ENCODE measurements at places on chromosomes 11 and 22.

- no peak for DNase-seq
These were observed 47.0 kb upstream of the SUSD2 start for GRCh38 chr22:24134090-24134846.

GRCh38 chr11:2713661-2714462 lies 14.1 kb upstream of the KCNQ1OT1 start:
- DNase-seq: no peak

GRCh38 chr11:59195586-59195985 lies 17.1 kb downstream of the MPEG1 start:
- DNase-seq: no peak

DNA sequence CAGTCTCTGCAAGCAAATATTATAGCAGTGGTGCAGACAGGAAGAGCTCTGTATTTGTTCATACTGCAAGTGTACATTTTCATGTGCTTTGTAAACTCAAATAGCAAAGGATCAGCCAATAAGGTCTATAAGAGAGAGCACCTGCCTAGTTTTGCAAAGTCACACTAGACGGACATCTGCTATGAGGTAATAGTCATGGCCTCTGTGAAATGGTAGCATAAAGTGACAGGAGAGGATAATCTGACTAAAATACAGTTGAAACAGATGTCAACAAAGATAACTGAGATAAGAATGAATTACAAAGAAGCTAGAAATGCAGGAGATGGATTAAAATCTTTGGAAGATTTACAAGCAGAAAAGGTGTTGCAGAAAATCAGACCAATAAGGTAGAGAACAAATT lies 70.6 kb upstream of the SPON1 start:
- DNase-seq: no peak

DNA sequence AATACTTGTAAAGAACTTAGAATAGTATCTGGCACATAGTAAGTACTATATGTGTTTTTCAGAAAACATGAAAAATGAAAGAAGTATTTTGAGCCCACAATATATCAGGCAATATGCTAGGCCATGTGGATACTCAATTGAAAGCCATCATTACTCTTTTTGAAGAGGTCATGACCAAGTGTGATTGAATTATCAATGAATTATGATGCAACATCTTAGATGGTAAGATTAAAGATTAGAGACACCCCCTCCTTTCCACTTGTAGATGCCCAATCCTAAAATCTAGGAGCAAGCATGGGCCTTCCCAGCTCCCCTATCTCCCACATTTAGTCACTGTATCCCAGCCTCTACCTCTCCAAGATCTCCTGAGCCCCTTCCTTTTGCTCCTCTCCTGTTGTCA lies 154.4 kb downstream of the ETS1 start:
- DNase-seq: no peak

- DNase-seq: no peak
These were observed 51.7 kb downstream of the ARHGAP42 start for GRCh38 chr11:100738701-100739270.

GRCh38 chr22:36110306-36110881 lies 50.2 kb downstream of the APOL3 start:
- DNase-seq: no peak

- no peak for DNase-seq
These were observed 4.0 kb downstream of the THAP12 start for GRCh38 chr11:76376746-76377558.

DNA sequence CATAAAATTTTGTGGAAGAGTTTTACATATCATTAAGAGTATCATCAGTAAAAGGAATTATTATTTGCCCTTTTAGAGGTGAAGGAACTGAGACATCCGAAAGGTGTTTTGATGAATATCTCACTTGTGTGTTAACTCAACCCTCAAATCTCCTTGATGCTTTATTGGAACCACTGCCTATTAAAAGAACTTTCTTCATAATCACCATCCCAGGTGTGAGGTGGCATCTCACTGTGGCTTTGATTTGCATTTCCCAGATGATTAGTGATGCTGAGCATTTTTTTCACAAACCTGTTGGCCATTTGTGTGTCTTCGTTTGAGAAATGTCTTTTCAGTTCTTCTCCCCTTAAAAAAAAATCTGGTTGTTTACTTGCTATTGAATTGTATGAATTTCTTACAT lies 134.0 kb upstream of the SYN3 start:
- DNase-seq: no peak

DNA sequence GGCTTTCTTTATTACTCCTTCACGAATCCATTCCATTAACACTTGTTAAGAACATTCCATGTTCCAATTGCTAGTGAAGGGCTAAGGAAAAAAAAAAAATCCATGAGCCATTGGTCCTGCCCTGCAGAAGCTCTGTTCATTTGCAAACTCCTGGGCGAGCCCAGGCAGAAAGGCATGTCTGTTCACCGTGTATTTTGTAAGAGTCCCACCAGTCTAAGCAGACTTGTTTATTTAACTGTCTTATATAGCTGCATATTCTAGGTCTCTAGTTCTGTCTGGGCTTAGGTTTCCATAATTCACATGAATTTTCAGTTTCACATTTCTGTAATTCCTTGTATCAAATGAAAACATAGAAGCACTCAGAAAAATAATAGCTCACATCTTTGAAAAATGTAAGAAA lies 97.4 kb upstream of the POU2AF2 start:
- DNase-seq: no peak

DNA sequence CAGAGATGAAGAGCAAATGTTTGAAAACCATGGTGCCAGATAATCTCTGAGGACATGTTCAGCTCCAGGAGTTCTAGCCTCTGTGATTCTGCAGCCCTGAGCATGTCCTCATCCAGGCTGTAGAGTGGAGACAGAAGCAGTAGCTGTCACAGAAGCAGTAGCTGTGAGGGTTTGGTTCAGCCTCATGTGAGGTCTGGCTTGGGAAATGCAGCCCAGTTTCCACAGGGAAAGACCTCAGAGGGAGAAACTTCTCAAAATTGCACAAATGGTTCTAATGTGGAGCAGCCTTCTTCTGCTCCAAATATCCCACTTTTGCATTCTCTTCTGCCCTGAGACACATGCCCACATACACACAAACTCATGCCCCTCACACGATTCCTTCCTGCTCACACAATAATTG lies 48.4 kb downstream of the DBX1 start:
- DNase-seq: no peak

DNA sequence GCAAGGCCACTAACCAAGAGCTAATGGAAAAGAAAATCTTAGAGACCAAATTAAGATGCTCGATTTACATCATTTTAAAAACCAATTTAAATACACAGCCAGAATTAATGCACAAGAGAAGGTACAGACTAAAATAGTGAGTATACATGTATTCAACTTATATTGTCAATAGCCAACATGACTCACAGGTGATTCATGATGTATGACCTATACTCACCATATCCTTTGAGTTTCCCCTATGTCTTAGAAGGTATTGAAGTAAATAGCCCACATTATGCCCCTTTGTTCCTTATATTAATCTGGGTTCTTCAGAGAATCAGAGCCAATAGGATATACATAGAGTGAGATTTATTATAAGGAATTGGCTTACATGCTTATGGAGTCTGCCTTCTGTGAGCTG lies 97.5 kb upstream of the ANO3 start:
- no peak for DNase-seq

- no peak for DNase-seq
These were observed 4.9 kb downstream of the SBF2 start for GRCh38 chr11:10288881-10289764.

DNA sequence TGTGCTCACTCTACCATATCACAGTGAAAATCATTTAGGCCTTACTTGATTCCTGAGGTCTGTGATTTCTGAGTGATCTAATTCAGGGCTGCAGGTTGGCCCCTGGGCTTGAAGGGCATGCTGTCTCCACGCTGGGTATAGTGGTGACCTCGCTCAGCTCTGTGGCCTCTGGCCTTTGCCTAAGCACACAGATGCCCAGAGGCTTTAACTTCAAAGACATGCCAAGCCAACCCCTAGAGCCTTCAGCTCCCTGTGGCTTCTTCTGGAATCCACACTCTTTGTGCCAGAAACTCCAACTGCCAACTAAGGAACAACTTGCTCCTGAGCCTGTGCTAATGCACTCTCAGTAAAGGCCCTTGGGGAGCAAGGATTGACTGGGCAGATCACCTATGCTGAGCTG lies 232.6 kb upstream of the MPPED2 start:
- DNase-seq: no peak

- no peak for DNase-seq
These were observed 29.9 kb downstream of the FAM181B start for GRCh38 chr11:82703796-82704195.

DNA sequence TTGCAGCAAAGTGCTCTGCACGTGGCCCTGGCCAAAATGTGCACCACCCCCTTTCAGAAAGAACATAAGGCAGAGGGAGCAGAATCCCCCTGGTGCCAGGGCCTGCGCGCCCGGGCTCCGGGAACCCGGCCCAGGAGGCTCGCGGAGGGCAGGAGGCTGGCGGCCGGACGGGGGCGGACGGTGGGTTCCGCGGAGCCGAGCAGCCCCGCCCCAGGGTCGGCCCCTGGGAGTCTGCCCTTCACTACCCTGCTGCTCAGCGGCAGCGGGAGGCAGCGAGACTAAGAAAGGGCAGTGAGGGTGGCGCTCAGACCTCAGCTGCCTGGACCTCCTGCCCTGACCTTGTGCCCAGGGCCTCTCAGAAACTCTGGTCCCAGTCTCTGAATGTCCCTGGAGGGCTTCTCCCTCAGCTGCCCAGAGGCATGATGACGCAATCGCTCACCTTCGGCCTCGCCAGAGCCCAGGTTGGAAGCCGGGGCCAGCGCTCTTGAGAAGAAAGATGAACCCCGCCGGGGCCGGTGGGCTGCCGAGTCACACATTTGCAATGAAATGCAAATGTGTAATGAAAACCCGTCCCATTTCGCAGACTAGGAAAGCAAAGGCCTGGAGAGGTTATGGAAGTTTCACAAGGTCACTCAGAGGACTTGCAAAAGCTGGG lies 1.1 kb upstream of the CLMP start:
- DNase-seq: no peak

DNA sequence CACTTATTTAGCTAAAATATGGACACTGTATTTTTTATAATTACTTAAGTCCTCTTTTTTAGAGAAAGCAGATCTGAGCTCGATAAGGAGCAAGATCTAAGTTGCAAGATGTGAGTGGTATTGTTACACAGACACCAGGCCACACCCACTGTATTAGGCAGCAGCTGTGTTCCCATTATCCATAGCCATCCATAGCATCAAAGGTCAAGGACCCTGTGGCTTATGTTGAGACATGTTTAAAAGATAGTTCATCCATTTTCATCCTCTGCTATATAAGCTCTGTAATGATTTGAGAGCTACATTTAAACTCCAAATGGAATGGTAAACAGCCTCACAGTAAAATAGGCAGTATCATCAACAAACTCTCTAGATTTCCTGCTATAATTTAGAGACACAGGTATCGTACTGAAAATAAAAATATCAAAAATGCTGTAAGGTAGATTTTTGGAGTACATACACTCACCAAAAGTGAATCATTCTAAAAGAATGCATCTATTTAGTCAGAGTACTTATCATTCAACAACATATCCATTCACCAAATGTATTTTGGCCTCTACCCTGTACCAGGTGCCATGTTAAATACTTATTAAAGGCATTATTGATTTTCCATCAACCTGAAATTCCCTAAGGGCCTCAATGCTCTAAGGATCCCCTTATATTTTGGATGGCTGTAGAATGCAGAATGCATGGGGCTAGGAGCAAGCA lies 574.0 kb downstream of the LRRC4C start:
- no peak for DNase-seq

DNA sequence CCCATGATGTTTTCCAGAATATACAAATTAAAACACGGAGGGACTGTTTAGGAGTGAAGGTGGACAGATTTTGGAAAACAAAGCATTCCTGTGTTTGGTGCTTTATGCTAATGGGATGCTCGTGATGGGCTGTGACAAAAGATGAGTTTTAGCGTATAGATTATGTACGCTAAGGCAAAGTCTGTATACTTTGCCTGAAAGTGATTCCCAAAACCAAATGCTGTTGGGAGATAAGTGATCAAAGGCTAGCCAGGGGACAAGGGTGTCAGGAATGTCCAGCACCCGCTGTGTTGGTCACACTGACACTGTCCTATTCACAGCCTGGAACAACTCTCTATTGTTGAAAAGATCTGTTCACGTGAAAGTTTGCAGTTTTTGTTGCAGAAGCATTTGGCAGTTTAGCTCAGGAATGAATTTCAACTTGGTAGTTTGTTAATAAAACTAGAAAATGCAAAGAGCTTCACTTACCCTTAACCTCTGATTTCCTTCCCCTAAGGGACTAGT lies 1.5 kb downstream of the JAM3 start:
- DNase-seq: no peak

- peak; percentile 25 for DNase-seq
These were observed 224.0 kb upstream of the NARS2 start for GRCh38 chr11:78798663-78799062.

- DNase-seq: peak; percentile 33
These were observed at the start of gene RNF215 for GRCh38 chr22:30386960-30387827. RNF215 (minus strand) TSS chr22:30387411; CDS start chr22:30387313, 98 bp downstream.

DNA sequence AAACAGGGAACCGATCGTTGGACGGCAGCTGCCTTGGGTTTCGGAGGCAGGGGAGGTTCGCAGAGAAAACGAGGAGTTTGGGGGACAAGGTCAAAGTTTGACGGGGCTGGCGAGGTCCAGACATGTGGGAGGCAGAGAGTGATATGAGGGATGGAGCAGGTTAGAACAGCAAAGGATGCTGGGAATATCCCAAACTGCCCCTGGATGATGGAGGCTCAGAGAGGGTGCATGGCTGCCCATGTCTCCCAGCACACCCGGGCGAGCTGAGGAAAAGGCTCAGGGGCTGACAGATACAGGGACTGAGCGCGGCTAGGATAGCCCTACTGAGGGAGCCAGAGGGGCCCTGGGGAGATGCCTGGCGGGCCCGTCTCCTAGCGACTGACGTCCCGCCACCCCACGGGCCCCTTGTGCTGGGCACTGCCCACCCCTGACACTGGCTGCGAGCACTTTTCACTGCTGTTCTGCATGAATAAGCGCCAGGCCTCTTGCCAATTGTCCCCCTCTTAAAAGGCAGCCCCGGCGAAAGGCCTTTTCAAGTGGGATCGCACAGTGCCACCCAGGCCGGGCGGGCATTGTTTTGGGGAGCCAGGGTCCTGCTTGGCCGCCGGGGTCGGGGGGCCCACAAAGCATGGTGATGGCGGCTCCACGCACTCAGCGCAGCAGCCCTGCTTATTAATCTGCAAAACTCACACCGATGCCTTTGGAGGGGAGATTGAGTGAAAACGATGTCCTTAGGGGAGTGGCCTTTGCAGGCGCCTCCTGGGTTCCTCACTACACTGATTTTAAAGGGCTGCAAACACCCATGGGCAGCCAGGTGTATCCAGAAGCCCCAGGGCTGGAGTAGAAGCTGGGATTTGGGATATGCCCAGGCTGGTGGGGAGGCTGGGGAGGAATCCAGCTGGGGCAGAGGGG lies 90.0 kb upstream of the LINC01488 start:
- no peak for DNase-seq

Data from KG1 (cell line).